Lower lobe of right lung (tissue), 2 donors: ENCODE measurements at places on chromosomes 1 and 21. TPM values are rescaled to one million over a fixed set of nuclear protein-coding genes. Genes with fewer than 3 reads are reported as not detected.

DNA sequence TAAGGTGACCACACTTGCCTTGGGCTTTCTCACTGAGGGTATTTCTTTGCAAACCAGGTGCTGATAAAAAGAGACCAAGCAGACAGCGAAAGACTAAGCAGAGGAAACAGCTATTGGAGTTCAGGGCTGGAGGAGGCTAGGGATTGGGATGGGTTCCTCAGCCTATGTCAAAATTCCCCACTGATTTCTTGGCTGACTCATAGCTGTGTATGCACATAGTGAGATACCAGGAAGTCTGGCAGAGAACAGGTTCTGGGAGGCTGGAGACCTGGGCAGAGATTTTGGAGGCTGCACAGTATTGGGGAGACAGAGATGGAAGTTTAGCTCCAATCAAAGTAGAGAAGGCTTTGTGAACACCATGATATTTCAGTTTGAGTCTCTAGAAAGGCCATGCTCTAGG lies 25.3 kb downstream of the YARS1 start:
- no peak for DNase-seq

RAVER2 gene
- total RNA-seq = 12.0 TPM

DNA sequence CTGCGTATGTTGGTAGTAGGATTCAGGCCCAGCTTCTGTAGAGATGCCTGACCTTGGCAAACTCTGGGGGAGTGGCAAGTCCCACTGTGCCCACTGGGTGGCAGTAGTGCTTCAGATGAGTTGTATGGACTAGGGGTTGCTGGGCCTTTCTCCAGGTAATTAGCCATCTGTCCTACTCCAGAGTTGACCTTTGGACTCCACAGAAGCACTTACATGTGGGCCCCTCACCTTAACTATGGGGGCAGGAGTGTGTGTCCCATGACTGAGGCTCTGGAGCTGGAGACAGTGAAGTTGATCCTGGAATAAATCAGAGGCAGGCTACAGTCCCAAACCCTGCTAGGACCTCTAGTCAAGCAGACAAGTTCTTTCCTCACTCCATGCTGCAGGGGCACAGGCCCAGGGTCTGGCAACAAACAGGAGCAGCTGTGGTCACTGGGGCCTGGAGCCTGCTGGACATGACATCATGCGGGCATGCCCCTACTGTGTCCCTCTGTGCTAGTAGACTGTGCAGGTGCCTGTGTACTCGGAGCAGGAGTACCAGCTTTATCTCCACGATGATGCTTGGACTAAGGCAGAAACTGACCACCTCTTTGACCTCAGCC lies 4.6 kb downstream of the DMAP1 start:
- DNase-seq = peak; percentile 72

SMCP gene
- total RNA-seq = not detected

KPRP gene
- total RNA-seq = not detected
